ENCODE measurements at places on chromosomes 12 and 14. TPM values are rescaled to one million over a fixed set of nuclear protein-coding genes. Genes with fewer than 3 reads are reported as not detected.

GRCh38 chr12:53236443-53237111 is 4.6 kb upstream of the RARG start:
- DNase-seq = no peak
- no peaks in the 10 kb centered on the region for H3K36me3 ChIP-seq
- peaks cover 2% of the 10 kb centered on the region for H3K27me3 ChIP-seq
- no peak overlapping the region for H3K4me3 ChIP-seq
- H3K4me1 ChIP-seq = peaks cover 48% of the 10 kb centered on the region

DNA sequence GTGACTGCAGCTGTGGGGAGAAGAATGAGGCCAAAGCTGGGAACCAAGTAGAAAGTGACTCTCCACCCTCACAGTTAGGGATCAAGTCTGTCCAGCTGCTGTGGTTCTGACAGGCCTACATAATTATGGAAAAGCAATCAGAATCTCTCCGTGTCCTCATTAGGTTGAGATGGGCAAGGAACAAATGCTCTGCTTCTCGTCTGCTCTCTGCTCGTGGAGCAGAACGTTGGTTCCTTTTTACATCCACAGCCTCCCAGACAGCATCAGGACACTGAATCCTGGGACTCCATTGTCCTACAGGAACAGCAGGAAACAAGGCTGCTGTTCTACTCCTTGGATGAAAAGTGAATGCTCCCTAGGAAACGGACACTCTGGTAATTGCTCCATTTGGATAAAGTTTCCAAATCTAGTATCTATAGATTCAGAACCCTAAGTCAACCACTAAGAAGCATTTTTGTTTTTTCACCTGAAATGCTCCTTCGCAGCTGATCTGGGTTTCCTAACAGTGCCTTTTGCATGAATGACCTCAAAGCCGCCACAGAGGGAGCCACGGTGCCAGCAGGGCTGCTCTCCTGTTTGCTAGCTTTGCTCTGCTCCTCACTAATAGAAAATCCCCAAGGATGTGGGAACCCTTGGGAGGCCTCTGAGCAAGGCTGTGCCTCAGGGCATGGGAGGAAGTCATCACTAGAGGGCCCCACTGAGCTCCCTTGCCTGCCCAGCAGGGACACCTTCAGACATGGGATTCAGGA is 102.0 kb downstream of the EGLN3 start:
- no peaks in the 10 kb centered on the region for H3K27me3 ChIP-seq
- no peak overlapping the region for H3K27ac ChIP-seq
- no peaks in the 10 kb centered on the region for H3K4me1 ChIP-seq
- H3K36me3 ChIP-seq = no peaks in the 10 kb centered on the region
- H3K4me3 ChIP-seq = no peak overlapping the region

DNA sequence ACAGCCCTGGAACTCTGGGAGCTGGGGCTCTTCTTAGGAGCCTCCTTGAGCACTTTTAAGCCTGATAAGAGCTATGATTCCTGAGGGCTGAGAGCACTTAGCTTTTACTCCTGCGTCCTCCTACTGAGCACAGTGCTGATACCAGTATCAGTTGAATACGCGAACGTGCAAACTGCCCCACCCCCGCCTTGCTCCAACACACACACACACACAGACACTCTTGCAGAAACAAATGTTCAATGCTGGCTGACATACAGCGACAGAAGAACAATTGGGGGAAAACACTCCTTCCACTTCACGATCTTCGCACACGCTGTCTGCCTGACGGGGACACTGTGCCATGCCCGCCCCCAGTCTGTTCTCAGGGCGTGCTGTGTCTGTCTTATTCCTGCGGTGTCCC is 57.2 kb upstream of the DLK1 start:
- H3K27me3 ChIP-seq = peaks cover 30% of the 10 kb centered on the region
- no peaks in the 10 kb centered on the region for H3K36me3 ChIP-seq
- no peak for DNase-seq
- H3K27ac ChIP-seq = no peak overlapping the region

GRCh38 chr12:44358636-44359035 is 517.5 kb downstream of the NELL2 start:
- H3K4me1 ChIP-seq = no peaks in the 10 kb centered on the region
- H3K4me3 ChIP-seq = no peak overlapping the region
- no peak overlapping the region for H3K27ac ChIP-seq
- no peak for DNase-seq
- H3K27me3 ChIP-seq = no peaks in the 10 kb centered on the region

DNA sequence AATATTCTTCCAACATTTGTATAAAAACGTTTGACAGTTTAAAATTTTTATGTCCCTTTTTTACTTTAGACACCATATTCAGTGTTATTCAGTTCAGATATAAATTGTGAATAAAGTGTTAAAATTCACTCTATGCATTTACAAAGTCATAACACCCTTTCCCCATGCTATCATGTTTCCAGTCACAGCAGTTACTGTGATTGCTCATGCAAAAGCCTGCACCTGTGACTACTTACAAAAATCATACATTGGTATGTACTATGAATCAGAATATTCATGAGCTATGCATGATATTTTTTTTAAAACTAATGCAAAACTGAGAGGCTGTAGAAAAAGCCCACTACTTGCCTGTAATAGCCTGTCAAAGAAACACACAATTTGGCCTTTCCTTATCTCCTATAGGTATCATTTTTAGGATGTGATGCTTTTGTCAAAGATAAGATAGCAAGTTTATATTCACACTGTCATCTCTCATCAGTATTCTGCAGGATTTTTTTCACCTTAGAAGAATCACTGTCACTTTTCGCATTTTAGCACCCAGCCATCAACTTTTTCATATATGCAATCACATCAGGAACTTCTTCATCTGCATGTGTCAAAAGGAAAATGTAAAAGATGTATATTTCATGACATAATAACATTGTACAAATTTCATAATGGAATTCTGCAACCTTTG is 443.2 kb downstream of the C12orf50 start:
- no peaks in the 10 kb centered on the region for H3K4me1 ChIP-seq
- no peaks in the 10 kb centered on the region for H3K27me3 ChIP-seq
- no peaks in the 10 kb centered on the region for H3K36me3 ChIP-seq
- DNase-seq = no peak
- no peak overlapping the region for H3K27ac ChIP-seq

DNA sequence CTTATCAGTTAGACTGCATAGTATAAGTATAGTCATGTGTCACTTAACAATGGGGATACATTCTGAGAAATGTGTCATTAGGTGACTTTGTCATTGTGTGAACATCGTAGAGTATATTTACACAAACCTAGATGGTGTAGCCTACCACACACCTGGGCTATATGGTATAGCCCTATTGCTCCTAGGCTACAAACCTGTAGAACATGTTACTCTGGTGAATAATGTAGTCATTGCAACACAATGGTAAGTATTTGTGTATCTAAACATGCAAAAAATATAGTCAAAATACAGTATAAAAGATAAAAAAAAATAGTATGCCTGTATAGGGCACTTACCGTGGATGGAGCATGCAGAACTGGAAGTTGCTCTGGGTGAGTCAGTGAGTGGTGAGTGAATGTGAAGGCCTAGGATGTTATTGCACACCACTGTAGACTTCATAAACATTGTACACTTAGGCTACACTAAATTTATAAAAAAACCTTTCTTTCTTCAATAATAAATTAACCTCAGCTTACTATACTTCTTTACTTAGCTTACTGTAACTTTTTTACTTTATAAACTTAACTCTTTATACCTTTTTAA is 40.3 kb upstream of the ANKS1B start:
- no peak overlapping the region for H3K27ac ChIP-seq
- no peak for DNase-seq
- H3K4me3 ChIP-seq = no peak overlapping the region
- no peaks in the 10 kb centered on the region for H3K4me1 ChIP-seq
- H3K27me3 ChIP-seq = no peaks in the 10 kb centered on the region

GRCh38 chr12:50988051-50988450 is 35.7 kb downstream of the HIGD1C start:
- DNase-seq = no peak
- H3K4me1 ChIP-seq = peaks cover 5% of the 10 kb centered on the region
- H3K27ac ChIP-seq = no peak overlapping the region
- H3K27me3 ChIP-seq = no peaks in the 10 kb centered on the region
- no peak overlapping the region for H3K4me3 ChIP-seq

DNA sequence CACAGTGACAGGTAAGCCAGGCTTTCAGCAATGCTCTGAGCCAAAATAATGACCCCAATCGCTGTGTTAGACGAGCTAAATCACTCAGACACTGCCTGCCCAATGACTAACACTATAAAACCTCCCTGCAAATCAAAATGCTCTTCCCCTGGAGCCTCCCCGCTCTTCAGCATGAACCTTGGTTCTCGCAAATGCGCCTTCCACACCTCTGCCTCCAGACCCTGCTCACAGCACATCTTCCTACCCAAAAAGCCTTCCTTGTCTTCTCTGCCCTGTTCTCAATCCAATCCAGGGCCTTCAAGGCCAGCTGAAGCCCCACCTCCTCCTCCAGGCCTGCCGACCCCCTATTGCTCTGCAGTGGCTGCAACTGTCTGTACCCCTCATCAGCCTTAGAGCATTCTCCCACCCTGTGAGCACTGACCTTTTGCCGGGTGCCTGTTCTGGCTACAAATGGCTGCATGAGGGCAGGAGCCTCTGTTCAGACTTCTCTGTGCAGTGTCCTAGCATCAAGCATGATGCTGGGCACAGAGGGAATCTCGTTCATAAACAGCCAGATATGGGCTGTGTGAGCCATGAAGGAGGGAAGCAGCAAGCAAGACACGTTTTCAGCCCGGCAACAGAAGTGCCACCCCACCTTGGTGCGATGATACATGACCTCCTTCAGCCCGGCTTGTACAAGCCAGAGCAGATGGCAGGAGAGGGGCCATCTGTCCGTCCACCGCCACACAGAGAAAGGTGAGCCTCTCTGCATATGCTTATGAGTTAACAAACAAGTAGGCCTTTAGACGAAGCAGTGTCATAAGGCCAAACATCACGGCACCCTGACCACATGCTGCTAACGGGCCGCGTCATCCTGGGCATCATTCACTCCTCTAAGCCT is 64.5 kb upstream of the DDX11 start:
- H3K36me3 ChIP-seq = no peaks in the 10 kb centered on the region
- H3K4me3 ChIP-seq = no peak overlapping the region
- no peak for DNase-seq
- H3K27ac ChIP-seq = no peak overlapping the region
- H3K4me1 ChIP-seq = no peaks in the 10 kb centered on the region

DNA sequence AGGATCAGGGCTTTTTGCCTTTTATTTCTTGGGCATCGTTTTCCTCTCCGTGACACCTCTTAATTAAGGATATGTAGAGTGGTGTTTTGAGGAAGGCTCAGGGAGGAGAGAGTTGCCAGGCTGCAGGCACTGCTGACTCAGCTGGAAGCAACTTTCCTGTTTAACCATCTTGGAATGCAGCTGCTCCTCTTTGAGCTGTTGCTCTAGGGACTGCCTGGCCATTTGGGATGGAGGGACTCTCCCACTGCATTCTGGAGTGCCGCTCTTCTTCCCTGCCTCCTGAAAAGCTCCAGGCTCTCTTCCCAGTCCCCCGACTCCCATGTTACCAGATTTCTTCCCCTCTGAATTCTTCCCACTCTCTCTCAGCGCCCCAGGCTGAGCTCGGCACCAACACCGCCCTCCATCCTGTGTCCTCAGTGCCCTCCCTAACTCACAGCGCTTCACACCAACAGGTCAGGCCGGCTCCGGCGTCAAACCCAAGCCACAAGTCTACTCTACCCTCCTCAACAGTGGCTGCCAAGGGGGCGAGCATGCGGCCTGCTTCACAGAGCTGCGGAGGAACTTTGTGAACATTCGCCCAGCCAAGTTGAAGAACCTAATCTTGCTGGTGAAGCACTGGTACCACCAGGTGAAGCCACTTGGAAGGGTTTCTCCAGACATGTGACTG is 5.9 kb downstream of the OAS3 start:
- H3K27me3 ChIP-seq = no peaks in the 10 kb centered on the region
- H3K4me3 ChIP-seq = no peak overlapping the region
- peaks cover 14% of the 10 kb centered on the region for H3K4me1 ChIP-seq
- H3K36me3 ChIP-seq = peaks cover 31% of the 10 kb centered on the region

DNA sequence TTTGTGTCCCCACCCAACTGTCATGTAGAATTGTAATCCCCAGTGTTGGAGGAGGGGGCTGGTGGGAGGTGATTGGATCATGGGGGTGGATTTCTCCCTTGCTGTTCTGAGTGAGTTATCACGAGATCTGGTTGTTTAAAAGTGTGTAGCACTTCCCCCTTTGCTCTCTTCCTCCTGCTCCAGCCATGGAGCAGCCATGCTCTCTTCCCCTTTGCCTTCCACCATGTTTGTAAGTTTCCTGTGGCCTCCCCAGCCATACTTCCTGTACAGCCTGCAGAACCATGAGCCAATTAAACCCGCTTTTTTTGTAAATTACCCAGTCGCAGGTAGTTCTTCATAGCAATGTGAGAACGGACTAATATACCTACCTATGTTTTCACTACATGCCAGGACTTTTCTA is 2.6 kb upstream of the POC1B start:
- H3K36me3 ChIP-seq = peaks cover 10% of the 10 kb centered on the region
- H3K27me3 ChIP-seq = no peaks in the 10 kb centered on the region
- peaks cover 34% of the 10 kb centered on the region for H3K4me1 ChIP-seq
- H3K27ac ChIP-seq = peak overlapping the region; percentile 54
- DNase-seq = no peak

GRCh38 chr14:45140661-45141187 is 5.0 kb downstream of the FANCM start:
- no peaks in the 10 kb centered on the region for H3K27me3 ChIP-seq
- H3K36me3 ChIP-seq = peaks cover 3% of the 10 kb centered on the region
- H3K4me3 ChIP-seq = no peak overlapping the region

DNA sequence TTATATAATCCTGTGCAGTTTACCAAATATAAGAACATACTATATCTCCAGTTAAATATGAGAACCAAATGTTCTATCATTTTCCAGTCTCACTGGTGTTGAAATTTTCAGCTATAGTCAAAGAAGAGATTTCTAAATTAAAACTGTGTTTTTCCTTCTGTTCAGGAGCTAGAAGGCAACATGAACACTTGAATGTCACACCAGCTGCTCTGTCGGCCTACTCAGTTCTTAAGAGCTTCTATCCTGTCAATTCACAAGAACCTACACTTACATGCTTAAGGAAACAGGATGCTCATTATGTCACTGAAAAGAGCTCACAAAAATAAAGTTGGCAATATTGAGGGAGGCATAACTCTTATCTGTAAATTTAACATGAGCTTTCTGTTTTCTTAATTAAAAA is 43.1 kb downstream of the ATP2B1 start:
- peaks cover 32% of the 10 kb centered on the region for H3K36me3 ChIP-seq
- peak overlapping the region; percentile 38 for H3K27ac ChIP-seq
- H3K4me1 ChIP-seq = peaks cover 87% of the 10 kb centered on the region

- H3K27ac ChIP-seq = no peak overlapping the region
- H3K4me3 ChIP-seq = no peak overlapping the region
- no peaks in the 10 kb centered on the region for H3K36me3 ChIP-seq
- H3K27me3 ChIP-seq = no peaks in the 10 kb centered on the region
These were observed 170.5 kb downstream of the PIK3C2G start for GRCh38 chr12:18431771-18432170.

The BAG5 gene
- 26.9 TPM for total RNA-seq

The SLC5A8 gene
- total RNA-seq = not detected

The FAM222A gene
- 0.73 TPM for total RNA-seq

The SMOC1 gene
- total RNA-seq = not detected

The CCDC197 gene
- total RNA-seq = not detected

The FSCB gene
- not detected for total RNA-seq

The ZNF891 gene
- total RNA-seq = 4.0 TPM
